ENCODE measurements at places on chromosomes 2 and 18.

DNA sequence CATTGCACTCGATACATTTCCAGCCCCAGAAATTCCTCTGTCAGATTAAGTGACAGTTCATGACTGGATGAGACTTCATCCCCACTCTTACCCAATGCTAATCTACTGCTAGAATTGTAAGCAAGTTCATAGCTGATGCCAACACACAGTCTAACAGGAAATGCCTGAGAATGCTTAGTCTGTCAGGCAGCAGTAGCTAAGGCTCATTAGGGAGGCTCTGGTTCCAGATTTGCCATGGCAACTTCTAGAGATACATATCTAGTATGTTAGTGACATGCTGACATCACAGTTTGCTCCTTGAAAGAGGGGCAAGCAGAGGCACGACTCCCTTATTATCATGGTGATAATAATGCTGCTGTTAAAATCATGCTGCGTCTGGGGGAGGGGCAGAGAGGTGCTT is 198.4 kb downstream of the RBM43 start:
- no peak for DNase-seq

DNA sequence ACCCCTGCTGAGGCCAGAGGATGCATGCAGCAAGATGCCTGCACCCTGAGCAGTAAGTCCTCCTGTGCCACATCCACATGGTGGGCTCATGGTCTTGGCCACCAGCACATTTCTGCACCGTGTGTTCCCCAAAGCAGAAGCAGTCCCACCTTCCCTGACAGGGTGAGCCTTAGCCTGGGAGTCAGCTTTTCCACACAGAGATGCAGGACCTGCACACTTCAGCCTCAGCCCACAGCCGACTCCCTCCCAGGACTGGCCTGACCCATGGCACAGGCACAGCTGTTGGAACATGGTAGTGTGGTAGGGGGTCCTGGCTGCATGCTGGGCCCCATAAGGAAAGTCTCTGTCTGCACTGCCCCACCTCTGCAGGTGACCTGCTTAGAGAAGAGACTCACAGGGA is 5.0 kb downstream of the SNED1 start:
- DNase-seq, result peak; percentile 13

- DNase-seq, result no peak
Observed at GRCh38 chr2:108571286-108571685, 37.0 kb downstream of the LIMS1 start.

DNA sequence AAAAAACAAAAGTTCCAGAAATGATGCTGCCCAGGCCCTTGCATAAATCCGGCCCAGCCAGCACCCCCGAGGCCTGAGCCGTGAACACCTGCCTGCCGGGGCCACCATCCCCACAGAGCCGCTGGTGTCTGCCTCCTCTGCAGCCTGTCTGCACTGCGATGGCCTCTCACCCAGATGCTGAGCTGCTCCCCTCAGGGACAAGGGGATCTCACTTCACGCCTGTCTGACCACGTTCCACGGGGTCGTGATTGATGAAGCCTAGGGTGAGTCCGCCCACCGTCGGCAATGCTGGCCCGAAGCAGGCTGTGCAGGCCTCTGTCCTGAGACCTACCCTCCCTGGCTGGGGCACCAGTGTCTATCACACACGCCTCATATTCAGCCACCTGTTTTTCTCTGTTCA is 444.2 kb downstream of the EIPR1 start:
- no peak for DNase-seq

GRCh38 chr2:57602733-57603132 is 443.9 kb upstream of the VRK2 start:
- DNase-seq, result no peak

DNA sequence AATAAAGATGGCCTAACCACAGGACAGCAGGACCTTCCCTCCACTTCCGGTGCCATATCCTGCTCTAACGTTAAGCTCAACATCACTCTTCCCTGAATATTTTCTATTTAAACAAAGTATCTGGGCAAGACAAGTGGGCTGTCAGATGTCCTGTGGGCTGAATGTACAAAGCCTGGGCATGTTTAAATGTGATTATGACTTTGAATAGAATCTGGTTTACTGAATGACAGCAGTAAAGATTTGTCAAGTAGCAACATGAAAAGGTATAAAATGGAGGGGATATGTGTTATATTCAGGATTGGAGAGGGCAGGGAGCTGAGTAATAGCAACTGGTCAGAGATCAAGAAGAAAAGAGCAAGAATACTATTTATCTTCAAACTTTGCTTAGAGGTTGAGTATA is 540.9 kb downstream of the NRXN1 start:
- DNase-seq, result no peak

DNA sequence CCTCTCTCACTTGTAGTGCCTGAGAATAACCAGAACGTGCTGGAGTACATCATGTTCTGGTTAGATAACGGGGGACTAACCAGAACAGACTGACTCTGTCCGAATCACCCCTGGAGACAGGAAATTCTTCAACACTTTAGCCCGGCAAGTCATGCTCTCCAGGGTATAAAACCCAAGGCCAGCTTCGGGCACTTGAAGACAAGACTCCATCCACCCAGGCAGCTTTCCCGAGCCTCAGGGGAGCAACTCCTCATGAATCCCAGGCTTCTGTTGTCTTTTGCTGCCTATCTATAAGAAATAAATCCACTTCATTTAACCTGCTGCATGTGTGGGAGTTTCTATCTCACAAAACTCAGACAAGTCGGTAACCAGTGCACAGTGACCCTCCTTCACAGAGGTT is 99.6 kb downstream of the KCNF1 start:
- no peak for DNase-seq

DNA sequence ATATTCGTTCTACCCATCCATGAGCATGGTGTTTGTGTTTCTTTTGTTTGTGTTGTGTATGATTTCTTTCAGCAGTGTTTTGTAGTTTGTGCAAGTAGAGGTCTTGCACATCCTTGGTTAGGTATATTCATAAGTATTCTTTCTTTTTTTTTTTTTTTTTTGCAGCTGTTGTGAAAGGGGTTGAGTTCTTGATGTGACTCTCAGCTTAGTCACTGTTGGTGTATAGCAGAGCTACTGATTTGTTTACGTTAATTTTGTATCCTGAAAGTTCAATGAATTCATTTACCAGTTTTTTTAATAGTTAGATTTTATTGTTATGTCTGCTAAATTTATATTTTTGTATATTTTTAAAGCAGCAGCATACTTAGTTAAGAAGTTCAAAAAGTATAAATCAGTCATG is 834.4 kb upstream of the NRXN1 start:
- no peak for DNase-seq

DNA sequence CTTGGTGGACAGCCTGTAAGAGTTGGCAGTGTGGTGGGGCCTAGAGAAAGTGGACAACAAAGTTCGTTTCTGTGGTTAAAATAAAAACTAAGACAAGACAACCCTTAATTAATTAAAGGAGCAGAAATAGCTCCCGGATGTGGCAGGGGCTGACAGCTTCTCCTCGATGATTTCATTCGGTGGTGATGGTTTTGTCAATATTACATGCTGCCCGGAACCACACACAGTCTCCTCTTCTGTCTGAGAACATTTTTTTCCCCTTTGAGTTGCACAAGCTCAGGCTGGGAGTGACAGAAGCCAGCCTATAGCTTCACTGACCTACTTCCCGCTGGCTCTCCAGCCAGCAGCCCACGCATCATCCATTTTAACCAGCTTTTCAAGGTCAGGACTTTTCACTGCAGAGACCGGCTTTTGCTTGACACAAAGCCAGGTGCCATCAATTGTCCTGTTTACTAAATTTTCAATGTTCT is 378.8 kb downstream of the SLC4A3 start:
- DNase-seq, result no peak

DNA sequence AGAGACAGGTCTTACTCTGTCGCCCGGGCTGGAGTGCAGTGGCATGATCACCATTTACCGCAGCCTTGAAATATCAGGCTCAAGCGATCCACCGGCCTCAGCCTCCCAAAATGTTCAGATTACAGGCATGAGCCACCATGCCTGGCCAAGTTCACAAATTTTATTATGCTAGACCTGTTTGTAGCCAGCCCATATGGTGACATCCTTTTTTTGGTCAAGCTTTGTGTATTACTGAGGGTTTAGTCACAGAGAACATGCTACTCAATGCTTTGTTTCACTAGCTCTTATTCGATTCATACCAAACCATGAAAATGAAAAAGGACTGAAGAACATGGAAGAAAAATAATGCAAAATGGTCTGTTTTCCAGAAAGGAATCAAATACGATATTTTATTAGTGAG is 41.4 kb downstream of the DGKD start:
- no peak for DNase-seq

DNA sequence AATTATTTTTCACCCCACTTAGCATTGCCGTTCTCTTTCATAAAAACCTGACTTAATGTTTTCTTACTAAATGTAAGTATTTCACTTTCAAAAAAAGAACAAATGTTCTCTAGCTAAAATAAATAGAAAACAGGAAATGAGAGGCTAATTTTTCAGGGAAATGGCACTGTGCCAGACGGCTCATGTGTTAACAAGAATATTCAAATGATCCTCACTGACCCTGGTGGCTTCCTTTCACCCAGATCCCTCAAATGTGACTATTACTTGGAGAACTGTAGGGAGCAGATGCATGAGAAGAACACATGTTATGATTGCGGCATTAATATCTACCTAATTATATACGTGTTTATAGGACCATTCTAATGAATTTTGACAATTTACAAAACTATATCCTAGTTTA is 827.7 kb downstream of the SOCS6 start:
- no peak for DNase-seq

GRCh38 chr18:44968336-44968735 is 287.6 kb downstream of the SETBP1 start:
- DNase-seq, result no peak

- DNase-seq, result no peak
Observed at GRCh38 chr18:43855376-43855775, 578.1 kb upstream of the SYT4 start.

DNA sequence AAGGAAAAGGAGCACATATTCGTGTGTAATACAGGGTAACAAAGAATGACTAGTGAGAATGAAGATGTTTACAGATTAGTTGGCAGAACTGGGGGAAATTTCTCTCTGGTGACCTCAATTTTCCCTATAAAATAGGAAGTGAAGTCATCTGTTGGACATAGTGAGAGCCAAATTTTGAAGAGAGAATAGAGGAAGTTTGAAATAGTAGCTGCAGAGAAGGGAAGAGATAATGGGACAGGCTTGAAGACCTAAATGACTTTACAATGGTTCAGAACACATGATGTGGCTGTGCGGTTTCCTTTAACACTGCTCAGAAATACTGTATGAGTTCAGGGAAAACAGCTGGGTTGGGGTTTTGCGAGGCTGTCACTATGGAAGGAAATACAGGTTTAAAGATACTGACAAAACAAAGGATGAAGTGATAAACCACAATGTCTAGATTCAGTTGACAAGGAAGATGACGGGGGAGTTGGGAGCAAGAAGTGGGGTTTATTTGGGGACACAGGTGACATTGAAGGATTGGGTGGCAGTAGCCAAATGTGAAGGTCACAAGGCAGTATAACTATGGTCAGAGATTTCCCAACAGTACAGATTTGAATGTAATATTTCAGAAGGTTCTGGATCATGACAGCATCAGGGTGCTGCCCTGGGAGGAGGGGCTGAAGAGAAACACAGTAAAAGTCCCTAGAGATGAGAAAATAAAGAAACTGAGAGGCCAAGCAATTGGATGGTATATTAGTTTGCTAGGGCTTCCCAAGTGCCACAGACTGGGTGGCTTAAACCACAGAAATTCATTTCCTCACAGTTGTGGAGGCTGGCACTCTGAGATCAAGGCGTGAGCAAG is 82.6 kb upstream of the TANK start:
- peak; percentile 76 for DNase-seq

DNA sequence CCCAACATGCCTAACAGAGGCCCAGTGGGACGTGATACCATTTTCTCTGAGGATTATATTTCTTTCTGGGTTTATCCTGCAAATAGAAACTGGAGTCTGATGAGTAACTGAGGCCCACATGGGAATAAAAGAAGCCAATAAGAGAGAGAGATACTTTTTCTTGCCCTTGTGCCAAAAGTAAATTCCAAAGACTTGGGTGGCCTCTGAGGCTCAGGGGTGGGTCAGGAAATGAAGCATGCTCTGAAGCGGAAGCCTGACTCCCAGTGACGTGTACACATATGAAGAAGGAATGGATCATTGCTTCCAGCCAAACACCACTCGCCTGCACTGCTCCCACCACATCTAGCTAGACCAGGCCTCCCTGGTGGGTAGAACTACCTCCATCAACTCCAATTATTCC is 273.6 kb upstream of the NCKAP5 start:
- DNase-seq, result no peak

DNA sequence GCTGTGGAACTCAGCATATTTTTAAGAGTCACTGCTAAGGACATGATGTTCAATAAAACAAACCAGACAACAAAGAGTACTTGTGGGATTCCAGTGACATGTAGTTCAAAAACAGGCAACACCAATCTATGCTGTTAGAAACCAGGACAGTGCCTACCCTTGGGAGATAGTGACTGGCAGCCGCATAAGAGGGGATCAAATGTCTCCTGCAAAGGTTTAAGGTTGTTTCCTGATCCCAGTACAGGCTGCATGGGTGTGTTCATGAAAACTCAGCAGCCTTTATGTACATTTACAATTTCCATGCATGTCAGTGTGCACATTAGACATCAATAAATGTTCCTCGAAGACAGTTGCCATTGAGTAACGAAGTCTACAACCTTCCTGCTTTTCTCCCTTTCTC is 183.8 kb downstream of the PID1 start:
- DNase-seq, result no peak

- no peak for DNase-seq
Observed at GRCh38 chr18:3875376-3875775, 425.4 kb downstream of the TGIF1 start.

- DNase-seq, result no peak
Observed at GRCh38 chr2:64887565-64887964, 101.6 kb upstream of the SLC1A4 start.

GRCh38 chr2:222572751-222573174 is 83.1 kb downstream of the FARSB start:
- no peak for DNase-seq

DNA sequence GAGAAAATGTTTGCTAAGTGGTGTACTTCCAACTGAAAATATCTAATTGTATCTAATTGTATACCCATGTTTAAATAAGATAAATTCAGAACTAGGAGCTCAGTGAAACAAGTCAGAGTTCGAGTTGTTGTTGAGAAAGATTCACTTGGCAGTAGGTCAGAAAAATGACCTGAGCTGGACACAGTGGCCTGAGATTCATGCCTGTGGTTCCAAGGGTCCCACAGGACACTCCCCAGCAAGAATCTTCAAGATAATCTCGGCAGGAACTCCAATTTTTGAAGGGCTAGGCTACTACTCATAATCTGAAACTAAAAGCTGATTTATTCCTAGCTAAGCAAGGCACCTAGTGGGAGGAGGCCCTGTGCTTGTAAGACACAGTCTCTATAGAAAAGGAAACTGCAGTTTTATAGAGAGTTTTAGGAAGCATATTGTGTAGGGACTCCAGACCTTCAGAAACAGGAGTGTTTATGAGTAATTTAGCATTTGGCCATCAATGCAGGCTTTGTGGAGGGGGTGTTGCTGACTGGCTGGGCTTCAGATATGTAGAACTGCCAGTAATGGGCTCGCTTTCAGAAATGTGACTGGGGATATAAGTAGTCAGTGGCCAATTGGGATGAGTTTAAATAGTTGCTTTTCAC is 43.2 kb downstream of the SP140 start:
- DNase-seq, result no peak

All from stimulated activated CD8-positive, alpha-beta memory T cell treated with anti-CD3 and anti-CD28 coated beads, Interleukin-4, amount 100 ng/mL, for 48 hours (primary cell).